ENCODE measurements at places on chromosomes 4 and X.

GRCh38 chr4:39312816-39313215 is 53.3 kb downstream of the RFC1 start:
- no peak for DNase-seq

- DNase-seq, result no peak
These were observed 209.4 kb downstream of the RAPGEF2 start for GRCh38 chr4:159312236-159312635.

DNA sequence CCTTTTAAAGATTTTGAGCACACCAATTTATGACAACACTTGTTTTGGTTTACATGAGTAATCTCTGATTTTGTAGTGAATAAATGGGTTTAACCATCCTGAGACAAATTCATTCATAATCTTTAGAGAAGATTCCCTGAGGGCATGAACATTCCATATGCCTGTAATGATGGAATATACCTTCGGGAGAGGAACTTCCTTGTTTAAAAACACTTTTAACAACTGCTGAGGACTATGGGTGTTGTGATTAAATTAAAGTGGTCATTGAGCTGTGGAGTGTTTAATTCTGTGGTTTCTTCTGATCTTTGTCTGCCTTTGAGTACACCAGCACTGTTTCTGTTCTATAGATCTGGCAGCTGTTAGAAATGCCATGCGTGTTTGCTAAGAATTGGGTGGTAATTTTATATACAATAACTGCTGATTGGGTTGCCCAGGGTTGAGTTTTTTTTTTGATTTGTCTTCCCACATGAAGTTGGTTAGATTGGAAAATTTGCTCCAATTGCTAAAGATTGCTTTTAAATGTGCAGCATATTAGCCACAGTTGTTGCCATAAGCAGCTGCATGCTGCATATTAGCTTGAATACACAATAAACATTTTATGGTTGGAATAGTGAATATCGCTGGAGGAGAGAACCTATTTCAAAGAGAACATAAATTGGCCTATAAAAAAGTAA is 86.8 kb downstream of the DCLK2 start:
- no peak for DNase-seq

DNA sequence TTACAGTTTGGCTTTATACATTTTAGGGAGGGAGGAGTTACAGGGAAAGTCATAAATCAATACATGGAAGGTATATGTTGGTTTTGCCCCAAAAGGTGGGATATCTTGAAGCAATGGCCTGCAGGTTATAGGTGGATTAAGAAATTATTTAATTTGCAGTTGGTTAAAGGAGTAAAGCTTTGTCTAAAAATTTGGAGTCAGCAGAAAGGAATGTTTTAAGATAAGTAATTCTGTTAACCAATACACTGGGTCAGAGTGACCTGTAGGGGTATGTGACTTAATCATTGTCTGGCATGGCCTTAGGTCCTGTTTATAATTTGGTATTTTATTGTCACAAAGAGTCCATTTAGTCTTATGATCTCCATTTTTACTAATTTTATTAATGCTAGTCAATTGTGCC is 115.0 kb downstream of the AGTR2 start:
- DNase-seq, result no peak

GRCh38 chr4:10647846-10648245 is 36.7 kb downstream of the CLNK start:
- DNase-seq, result no peak

DNA sequence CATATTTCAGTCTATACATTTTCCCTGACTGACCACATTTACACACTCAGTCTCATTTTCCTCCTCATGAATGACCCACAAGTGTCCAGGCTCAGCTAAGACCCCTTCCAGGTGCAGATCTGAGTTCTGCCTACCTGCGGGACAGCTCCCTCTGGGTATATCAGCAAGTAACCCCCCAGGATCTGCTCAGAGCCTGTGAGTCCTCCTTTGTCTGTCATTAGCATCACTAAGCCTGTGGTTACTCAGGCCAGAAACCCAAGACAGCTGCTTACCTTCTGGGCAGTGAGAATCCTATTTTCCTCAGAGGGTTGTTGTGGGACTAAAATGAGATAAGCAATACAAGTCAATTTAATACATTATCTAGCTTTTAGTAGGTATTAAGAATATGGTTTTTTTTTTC is 487.6 kb upstream of the BOD1L1 start:
- no peak for DNase-seq

DNA sequence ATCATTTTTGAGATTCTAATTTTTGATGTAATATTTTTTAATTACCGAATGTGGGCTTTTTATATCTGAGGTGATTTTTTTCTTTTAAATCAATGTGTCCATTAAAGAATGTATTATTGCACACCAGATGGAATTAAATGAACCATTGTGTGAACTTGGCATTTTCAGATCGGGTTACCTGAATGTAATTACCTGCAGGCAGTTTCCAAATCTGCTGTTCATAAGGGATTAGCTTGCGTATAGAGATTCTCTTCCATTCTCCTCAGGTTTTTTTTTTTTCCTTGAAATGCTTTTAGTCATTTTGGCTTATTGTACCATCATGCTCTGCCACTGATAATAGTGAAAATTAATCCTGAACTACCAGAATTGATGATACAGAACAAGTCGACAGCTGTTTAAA is 511.5 kb upstream of the ATOH1 start:
- DNase-seq, result no peak

- DNase-seq, result no peak
These were observed 184.9 kb downstream of the NSUN7 start for GRCh38 chr4:40934676-40935075.

GRCh38 chr4:78710536-78710935 is 65.6 kb upstream of the BMP2K start:
- DNase-seq, result no peak

DNA sequence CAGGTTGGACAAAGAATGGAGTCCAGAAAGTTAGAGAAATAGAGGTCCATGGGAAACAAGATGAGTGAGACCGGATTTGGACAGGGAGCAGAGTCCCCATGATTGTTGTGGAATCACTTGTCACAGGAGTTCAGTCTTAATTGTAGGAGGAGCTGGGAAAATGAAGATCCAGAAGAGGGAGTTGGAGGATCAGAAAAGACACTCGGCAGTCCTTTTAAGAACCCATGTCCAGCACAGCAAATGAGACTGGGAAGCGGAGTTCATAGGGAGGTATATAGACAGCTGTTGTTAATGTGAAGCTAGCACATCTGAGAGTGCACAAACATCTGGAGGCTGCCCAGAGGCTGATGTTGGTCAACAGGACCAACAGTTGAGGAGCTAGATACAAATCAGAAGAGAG is 111.4 kb upstream of the RXFP1 start:
- DNase-seq, result no peak

GRCh38 chr4:180636696-180637404 is 1606.4 kb upstream of the TENM3 start:
- no peak for DNase-seq

DNA sequence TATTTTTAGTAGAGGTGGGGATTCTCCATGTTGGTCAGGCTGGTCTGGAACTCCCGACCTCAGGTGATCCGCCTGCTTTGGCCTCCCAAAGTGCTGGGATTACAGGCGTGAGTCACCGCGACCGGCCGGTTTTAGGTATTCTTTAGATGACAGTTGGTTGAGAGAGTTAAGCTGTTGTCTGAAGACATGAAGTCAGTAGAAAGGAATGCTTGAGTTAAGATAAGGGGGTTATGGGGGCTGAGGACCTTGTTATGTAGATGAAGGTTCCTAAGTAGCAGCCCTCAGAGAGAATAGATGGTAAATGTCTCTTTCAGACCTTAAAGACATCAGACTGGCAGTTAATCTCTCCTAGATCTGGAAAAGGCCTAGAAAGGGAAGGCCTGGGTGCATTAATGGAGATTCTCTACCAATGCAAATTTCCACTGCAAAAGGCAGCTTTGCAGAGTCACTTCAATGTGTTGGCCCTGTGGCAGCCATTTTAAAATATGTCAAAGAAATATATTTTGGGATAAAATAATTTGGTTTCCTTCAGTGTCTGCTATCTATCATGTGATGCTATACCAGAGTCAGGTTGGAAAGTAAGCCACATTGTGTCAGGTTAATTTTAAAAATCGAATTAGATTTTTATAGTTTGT is 6.4 kb upstream of the ZNF674 start:
- no peak for DNase-seq

DNA sequence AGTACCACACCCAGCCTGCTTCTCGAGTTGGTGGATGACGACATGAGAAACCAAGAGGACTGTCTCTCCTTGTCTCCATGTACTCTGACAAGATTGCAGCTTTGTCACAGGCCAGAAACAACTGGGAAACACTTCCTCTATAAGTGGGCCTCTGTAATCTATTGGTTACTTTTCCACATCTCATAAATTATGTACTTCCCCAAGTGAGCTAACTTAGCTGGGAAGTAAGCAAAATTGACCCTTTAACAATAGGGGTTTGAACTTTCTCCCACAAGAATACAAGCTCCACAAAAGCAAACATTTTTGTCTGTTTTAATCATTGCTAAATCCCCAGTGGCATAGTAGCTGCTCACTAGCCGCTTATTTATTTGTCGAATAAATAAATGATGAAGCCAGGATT is 14.1 kb upstream of the USO1 start:
- DNase-seq, result no peak

GRCh38 chr4:158201322-158201721 is 9.0 kb upstream of the TMEM144 start:
- DNase-seq, result no peak

- peak; percentile 52 for DNase-seq
These were observed 151.7 kb upstream of the TBL1X start for GRCh38 chrX:9312922-9313867.

- no peak for DNase-seq
These were observed 228.8 kb downstream of the SHROOM3 start for GRCh38 chr4:76663824-76664223.

DNA sequence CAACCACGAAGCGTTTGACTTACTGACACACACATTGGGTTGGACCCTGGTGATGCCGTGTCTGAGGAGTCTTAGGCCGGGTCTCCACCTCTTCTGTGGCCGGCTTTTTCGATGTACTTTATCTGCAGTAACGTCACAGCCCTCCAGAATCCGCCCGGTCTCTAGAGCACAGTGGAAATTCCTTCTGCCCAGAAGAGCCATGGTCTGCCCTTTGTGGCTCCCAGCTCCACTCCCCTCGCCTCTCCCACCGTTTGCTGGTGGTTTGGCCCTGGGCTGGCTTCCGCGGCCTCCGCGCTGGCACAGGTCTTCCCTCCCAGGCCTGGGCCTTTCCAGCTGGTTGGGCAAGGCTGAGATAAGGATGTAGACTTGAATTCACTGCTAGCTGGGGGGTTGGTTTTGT is 4.3 kb downstream of the MAEA start:
- no peak for DNase-seq

DNA sequence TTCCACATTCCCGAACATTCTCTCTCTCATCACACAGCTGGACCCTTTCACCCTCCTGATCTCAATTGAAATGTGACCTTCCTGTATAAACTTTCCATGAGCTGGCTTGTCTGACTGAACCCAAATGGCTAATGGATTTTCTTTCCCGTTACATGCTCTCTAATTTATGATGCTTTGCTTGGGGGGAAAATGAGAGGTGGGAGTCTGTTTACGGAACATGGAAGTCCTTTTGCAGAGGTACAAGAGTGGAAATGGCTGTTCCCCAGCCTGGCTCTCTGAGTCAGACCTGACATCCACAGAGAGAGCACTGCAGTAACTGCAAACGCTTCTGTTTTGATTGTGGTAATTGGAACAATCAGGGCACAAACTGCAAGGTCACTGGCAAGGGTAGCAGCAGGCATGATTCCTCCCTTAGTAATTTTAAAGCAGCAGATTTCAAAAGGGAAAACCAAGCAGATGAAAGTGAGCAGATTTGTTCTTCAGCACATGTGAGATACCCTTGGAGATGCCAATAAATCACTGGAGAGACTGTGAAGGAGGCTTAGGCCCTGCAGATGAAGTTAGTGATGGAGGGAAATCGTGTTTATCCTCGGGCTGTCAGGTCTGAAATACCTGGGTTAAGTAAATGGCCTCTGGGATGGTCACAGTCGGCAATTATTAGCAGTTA is 83.9 kb downstream of the SNCA start:
- no peak for DNase-seq

DNA sequence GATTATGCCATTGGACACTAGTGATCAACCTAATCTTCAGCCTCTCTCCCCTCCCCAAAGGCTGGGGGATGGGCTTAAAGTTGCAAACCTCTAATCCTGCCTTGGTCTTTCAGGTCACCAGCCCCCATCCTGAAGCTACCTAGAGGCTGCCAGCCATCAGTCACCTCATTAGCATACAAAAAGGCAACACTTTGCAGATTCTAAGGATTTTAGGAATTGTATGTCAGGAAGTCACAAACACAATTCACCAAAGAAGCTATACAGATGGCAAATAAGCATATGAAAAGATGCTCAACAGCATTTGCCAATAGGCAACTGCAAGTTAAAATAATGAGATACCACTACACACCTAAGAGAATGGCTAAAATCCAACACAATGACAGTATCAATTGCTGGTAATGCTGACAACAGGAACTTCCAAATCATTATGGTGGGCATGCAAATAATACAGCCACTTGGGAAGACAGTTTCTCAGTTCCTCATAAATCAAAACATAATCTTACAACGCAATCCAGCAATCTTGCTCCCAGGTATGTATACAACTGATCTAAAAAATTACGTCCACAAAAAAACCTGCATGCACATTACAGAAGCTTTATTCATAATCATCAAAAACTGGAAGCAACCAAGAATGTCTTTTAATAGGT is 9.0 kb upstream of the PIM2 start:
- DNase-seq, result no peak

DNA sequence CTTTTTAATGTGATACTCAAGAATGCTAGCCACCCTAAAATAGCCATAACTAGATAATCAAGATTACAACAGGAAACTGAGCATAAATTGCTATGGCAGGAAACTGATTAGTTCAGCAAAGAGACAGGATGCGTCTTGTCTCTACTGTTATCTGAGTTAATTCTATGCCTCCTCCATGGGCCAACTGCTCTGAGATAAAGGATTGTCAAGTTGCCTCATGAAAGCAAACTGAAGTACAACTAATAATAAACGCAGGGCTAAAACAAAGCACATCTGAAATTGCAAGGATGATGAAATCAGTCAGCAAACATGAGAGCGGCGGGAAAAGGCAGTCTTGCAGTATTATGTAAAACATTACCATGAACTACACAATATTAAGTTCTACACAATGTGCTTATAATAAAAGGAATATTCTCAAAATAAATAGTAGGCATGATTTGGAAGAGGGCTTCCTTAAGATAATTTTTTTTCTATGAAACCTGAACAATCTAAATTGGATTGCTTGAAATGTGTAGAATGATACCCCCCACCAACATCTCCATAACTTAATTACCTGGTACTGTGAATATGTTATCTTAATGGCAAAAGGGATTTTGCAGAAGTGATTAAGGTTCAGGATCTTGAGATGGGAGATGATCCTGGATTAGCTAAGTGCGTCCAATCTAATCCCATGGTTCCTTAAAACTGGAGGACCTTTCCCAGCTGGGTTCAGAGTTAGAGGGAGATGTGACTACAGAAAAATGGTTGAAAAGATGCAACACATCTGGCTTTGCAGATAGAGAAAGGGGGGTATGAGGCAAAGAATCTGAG is 65.9 kb downstream of the ANTXR2 start:
- no peak for DNase-seq

All from stimulated activated CD8-positive, alpha-beta memory T cell treated with anti-CD3 and anti-CD28 coated beads, Interleukin-12 subunit alpha, Interleukin-12 subunit beta, amount 100 ng/mL, for 4 hours (primary cell).